ENCODE measurements at places on chromosomes 6 and 20.

DNA sequence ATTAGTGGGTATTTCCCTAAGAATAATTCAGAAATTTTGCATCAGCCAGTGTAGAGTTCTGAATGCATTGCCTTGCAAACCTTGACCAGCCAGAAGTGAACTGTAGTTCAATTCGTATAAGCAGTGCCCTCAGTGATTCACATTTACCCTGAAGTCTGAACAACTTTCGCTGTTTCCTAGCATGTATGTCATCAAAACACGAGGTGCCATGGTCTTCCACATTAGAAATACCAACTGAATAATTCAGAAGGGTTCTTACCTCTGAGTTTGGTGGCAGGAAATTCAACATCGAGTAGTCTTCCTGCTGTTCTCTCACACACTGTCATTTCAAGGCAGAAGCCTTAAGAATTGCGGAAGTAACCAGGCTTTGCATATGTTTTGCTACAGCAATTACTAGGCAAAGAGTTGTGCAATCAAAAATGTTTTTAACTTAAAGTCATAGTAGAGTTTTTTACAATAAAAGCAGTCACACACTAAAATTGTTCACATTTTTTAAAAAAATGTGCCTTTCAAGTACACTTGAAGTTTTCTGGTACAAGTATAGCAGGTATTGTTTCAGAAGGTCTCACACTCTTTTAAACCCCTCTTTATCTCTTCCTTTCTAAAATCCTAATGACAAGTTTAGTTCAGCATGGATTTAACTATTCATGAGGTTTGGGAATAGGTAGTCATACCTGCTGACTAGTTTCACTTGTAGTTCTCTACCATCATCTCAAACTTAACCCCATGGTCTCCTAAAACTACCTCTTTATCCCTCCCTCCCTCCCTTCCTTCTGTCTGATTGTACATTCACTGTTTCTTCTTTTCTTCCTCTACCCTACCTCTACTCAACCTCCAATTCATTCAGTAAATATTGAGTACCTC lies 118.3 kb downstream of the STXBP5 start:
- no peak for DNase-seq

- no peak for DNase-seq
Measured at GRCh38 chr20:48886194-48886593, 35.3 kb upstream of the ARFGEF2 start.

DNA sequence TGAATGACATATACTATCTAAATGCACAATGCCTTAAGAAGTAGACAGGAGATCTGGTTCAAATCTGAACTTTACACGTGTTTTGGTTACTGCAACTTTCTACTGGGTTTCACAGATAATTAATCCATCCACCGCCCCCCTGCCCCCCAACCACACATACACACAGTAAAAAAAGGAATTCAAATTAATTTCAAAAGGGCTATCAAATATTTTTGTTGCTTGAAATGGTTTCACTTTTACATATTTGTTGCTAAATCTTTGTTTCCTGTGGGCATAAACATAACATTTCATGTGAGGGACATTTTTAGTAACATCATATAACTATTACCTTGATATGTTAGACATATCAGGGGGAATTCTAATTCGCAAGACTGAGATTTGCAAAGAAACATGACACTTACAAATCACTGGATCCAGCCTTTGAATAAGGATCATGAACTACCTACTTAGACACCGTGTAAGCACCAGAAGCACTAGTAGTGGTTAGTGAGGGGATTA lies 7.5 kb downstream of the NEDD9 start:
- DNase-seq = no peak

DNA sequence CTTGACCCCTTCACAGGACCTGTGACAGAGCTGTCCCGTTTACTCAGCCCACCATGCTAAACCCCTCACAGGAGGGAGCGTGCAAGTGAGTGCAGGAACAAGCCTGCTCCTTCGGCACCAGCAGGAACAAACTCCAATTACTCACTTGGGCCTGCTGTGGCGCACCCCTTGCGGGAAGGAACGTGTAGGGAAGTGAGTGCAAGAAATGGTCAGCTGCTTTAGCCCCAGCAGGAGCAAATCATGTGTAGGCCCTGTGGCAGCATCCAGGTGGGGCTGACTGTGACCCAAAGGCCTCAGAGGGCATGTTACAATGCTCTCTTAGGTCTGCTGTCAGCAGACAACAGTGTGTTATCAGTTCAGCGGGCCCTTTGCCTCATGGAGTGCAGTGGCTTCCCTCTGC lies 574.4 kb downstream of the PRKN start:
- no peak for DNase-seq

DNA sequence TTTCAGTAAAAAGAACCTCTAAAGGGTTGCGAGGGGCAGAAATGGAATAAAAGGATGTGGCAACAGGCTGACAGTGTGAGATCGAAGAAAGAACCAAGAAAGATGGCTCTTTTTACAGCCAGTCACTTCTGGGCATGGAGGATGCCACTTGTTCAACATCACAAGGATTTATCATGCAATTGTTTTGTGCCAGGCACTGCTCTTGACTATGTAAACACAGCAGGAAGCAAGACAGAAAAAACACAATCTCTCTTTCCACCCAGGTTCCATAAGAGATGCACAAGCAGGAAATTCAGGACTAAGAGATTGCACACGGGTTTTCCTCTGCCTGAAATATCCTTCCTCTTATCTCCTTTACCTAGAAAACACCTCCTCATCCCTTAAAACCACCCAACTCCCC lies 38.0 kb downstream of the FOXA2 start:
- DNase-seq = no peak

DNA sequence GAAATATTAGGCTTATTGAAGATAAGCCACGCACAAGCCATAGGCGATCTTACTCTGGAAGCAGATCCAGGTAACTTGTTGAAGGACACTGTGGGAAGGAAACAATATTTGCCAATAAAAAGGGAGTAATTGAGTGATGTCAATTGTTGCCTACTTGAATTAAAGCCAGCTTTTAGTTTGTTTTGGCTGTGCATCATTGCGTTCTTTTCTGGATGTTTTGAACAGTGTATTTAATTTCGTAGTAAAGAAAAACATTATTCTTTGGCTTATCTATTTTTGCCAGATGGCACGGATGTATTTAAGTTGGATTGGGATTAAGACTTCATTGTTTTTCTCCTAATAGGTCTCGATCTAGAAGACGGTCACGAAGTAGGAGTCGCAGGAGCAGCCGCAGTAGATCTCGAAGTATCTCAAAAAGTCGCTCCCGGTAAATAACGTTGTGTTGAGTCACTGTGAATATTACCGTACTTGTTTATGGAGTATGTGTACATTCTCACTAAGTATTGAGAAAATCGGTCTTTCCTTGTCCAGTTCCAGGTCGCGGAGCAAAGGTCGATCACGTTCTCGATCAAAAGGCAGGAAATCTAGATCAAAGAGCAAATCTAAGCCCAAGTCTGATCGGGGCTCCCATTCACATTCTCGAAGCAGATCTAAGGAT lies 2.6 kb downstream of the SRSF6 start:
- no peak for DNase-seq

DNA sequence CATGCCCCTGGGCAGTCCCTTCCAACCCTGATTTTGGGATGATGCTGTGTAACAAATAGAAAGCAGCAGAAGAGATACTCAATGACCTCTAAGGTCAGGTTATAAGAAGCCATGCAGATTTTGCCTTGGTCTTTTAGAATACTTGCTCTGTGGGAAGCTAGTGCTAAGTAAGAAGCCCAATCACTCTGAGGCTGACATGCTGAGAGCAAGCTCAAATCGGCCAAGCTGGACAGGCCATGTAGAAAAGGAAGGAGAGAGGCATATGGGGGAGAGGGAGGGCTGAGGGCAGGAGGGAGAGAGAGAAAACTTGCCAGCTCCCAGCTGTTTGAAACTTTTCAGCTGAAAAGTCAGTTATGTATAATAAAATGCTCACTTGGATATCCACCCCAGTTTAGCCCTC lies 1021.6 kb upstream of the MAP3K7 start:
- no peak for DNase-seq

- no peak for DNase-seq
Measured at GRCh38 chr20:22630701-22631100, 46.3 kb upstream of the FOXA2 start.

GRCh38 chr6:161233986-161234661 lies 39.7 kb downstream of the AGPAT4 start:
- DNase-seq = peak; percentile 73

GRCh38 chr20:62252342-62252966 lies 14.1 kb downstream of the OSBPL2 start:
- DNase-seq = no peak

GRCh38 chr20:37223053-37223452 lies 38.6 kb downstream of the GHRH start:
- no peak for DNase-seq

DNA sequence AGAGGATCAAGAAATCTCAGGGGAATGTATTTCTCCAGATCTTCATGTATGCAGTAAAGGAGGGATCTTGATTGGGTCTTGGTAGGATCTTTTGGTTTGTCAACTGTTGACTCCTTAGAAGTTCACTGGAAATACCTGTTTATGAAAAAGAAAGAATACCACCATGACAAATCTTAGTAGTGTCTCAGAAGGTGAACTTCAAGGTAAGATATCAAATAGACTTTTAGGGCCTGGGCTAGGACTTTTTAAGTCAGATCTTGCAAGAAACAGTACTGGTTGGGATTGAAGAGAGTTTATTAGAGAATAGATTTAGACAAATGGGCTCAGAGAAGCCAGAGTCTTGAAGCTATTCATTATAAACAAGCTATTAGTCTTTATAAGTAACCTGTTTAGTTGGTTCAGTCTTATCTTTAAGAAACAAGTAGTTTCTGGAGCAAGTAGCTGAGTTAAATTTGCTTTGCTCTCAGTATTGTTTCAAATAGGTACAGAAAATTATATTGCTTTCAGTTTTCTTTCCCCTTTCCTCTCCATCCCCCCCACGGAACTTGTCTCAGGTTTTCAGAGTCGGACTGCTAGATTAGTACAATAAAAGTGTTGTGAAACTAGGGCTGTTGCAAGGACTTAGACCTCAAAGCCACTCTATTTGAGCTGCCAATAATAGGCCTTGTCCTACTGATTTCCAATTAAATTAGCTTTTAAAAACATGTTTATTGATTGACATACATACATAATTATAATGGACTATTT lies 529.1 kb upstream of the CITED2 start:
- no peak for DNase-seq

DNA sequence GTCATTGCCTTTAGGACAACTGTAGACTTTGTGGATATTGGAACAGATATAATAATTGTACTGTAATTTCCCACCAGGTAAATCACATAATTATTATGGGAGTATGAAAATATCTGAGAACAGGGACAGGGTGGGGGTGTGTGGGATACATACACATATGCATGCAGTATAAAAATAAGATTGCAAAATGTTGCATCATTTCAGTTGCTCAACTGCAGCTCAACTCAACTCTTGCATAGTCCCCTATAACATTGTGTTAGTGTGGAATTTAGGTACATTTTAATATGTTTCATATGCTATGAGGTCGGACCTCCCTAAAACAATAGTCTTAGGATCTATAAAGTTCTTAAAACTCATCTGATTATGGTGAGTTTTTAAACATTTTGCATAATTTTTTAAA lies 275.0 kb upstream of the FLRT3 start:
- no peak for DNase-seq
